ENCODE measurements at places on chromosomes 13 and 19.

- no peak for DNase-seq
These were observed 61.9 kb downstream of the TNFRSF19 start for GRCh38 chr13:23632048-23632582.

GRCh38 chr13:62879071-62879470 lies 1463.4 kb upstream of the PCDH20 start:
- DNase-seq, result no peak

- DNase-seq, result peak; percentile 76
These were observed 25.7 kb downstream of the SLC8A2 start for GRCh38 chr19:47445937-47446402.

DNA sequence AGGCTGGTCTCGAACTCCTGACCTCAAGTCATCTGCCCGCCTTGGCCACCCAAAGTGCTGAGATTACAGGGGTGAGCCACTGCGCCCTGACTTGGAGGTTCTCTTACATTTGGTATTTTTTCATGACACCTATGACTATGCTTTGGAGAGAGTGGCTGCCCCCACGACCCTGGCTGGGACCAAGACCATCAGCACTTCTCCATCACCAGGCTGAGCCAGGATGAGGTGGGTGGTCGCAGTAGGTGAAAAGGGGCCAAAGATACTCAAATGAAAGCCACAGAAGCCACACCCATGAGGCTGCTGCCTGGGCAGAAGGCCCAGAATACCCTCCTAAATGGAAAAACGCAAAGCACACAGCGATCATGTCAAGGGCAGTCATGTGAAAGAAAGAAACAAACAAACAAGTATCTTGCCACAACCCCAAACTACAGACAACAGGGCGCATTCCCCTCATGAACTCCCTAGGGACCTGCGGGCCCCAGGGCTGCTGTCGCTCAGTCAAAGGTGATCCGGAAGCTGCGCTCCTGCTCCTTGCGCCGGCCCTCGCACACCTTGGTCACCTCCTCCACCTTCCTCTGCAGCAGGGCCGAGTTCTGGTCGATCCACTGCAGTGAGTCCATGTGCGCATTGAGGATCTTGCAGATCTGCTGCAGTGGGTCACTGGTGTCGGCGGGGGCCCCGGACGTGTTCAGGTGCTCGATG lies 11.2 kb upstream of the IL4I1 start:
- no peak for DNase-seq

All from stimulated activated CD8-positive, alpha-beta memory T cell treated with anti-CD3 and anti-CD28 coated beads, Interleukin-7, amount 100 ng/mL, for 4 hours (primary cell).